ENCODE measurements at places on chromosomes 7 and 10.
A peak's percentile ranks its signal among the peaks of the same experiment; 100 is the strongest.

DNA sequence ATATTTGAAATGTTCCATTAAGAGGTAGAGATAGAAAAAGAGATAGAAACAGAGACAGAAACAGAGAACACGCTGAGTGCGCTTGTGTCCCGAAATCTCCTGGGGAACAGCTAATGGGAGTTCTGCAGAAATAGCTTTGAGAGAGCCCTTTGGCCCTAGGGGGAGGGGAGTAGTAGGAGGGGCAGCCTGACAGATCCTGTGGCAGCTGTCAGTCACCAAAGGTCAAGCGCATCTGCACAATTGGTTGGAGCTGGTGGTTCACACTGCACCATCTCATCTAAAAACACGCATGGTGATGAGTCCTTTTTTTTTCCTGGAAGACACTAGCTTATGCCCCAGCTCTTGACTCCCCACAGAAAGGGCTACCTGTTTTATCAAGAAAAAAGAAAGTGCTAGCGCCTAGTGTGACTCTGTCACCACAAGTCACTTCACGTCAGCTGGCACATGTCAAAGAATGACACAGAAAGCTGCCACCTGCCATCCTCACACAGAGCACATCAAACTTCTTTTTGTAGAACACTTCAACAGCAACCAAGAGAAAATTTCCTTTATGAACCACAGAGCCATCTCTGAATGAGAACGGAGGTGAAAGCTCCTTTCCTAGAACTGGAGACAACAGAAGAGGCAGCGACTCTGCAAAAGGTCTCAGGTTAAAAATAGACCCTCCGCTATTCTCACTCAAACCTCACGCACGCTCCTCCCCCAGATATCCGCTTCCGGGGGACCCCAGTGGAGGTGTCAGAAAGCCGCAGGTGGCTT, 125.7 kb downstream of the GFRA1 start:
- no peak for DNase-seq

GRCh38 chr7:101865031-101865430, 47.6 kb downstream of the CUX1 start:
- no peak for DNase-seq

DNA sequence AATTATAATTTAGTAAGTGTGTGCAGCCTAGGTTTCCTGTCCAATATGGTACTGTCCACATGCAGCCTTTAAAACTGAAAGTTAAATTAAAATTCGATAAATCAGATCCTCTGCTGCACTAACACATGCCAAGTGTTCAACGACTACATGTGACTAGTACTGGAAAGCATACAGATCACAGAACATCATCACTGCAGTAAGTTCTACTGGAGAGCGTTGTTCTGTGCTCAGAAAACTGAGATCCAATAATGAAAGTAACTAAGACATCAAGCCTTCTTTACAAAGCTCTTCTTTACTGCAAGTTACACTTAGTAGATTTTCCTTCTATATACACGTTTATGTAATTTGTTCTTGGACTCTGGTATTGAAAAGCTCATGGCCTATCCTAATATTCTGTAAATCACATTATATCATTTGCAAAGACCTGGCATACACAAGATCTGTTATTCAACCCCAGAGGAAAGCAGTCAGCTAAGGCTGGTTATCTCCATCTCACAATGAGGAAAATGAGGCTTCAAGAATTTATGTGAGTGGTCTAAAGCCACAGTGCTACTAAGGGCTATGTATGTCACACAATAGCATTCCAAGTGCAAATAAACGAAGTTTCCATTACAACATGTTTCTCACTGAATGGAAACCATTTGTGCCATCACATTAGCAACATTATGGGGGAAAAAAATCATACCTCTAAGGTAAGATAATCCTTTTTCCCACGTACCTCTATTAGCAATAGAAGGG, 77.6 kb downstream of the VPS41 start:
- no peak for DNase-seq

DNA sequence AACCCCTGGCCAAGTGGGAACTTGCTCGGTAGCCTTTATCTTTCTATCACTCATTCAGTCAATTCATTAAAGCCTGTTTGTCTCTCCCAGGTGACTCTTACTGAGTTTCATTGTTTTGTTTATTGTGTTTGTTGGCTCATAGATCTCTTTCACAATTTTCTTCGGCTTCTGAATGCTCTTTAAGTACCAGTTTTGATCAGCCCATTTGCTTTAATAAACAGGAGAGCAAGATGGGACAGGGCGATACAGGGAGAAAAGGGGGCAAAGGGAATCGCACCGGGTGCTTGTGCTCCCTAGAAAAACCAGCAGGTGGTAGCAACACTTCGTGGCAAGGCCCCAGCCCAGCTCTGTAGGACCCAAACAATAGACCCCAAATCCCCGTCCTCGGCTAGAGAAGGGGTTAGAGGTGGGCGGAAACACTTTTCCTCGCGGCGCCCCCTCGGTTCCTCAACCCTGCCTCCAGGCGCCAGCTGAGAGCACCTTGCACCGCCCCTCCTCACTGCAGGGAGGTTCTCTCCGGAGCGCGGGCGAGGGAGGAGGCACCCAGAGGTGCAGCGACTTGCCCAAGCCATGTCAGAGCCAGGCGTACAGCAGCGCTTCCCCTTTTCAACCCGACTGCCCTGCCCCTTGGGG, 1.0 kb upstream of the EPHB6 start:
- DNase-seq, result peak; percentile 64

DNA sequence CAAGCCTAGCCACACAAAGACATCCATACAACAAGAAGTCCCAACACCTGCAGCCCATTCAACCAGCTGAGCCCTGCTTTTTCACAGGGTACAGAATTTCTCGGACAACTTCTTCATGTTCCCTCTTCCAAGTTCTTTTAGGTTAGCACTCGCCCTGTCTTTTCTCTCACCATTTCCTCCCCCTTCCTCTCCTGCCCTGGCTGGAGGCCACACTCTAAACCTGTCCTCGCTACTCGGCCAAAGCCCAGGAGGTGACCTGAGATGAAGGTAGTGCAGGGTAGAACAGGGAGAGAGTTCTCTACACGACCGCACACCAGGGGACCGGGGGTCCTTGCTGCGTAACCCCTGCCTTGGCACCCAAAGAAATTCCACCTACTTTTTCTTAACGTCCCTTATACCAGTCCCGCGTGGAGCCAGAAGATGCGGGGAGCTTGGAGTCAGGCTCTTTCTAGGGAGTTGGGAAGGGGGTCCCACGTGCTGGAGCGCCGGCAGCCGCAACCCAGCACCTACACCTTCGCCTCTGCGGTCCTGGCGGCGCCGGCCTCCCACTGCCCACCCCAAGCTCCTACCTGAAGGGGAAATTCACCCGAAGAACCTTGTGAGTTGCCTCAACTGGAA, 16.0 kb upstream of the DLX6 start:
- no peak for DNase-seq

- no peak for DNase-seq
These were observed 370.8 kb downstream of the AUTS2 start for GRCh38 chr7:69968969-69969556.

DNA sequence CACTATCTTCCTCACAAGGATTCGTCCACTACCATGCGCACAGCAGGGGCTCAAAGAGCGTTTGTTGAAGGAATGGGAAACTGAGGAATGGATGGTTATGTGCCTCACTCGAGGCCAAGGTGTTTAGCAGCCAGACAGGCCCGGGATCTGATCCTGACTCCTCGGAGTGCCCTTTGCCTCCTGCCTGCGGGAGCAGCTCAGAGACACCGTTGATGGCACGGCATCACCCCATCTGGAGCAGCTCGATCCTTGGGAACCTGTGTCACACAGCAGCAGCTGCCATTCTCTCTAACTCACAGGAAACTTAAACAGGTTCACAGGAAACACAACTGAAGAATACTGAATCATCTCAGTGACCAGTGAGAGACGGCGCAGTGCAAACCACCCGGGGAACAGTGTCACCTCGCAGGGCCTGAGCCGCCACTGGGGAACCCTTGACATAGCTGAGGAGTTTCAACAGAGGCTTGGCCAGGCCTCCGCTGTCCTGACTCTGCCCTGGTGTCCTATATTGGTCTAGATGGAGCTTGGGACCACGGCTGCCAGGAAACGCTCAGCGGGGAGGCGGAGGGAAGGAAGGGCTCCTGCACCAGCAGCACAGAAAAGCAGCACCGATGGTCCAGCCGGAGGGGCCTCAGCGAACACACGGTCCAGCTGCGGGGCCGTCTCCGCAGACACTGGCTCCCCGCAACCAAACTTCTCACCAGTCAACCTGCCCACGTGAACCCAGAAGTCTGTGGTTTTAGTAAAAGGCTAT, 169.4 kb downstream of the ADARB2 start:
- no peak for DNase-seq

- peak; percentile 16 for DNase-seq
These were observed 312.6 kb downstream of the WDR37 start for GRCh38 chr10:1368842-1369171.

GRCh38 chr7:73830681-73831583, at the start of gene CLDN4:
TSS of gene CLDN4 (plus strand) at chr7:73830996. CDS start at chr7:73831202, 206 bp downstream.
- no peak for DNase-seq

DNA sequence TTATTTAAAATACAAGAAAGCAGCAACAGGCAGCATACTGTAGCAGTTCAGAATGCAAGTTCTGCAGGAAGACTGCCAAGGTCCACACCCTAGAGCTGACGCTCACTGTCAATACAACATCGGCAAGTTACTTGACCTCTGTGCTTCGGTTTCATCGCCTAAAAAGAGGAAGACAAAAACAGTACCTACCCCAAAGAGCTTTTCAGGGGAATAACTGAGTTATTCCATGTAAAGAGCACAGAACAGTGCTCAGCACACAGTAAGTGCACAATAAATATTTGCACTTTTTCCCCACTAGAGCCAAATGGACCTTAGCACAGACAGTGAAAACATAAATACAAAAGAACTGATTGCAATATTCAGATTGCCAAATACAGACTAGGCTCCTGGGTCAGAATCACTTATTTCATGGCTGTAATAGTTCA, 88.6 kb downstream of the USP6NL start:
- no peak for DNase-seq

- no peak for DNase-seq
These were observed 649.4 kb downstream of the SUGCT start for GRCh38 chr7:40784176-40784575.

- no peak for DNase-seq
These were observed 148.1 kb upstream of the ZNF92 start for GRCh38 chr7:65225422-65226006.

- no peak for DNase-seq
These were observed 106.3 kb downstream of the NKX6-2 start for GRCh38 chr10:132679640-132680039.

DNA sequence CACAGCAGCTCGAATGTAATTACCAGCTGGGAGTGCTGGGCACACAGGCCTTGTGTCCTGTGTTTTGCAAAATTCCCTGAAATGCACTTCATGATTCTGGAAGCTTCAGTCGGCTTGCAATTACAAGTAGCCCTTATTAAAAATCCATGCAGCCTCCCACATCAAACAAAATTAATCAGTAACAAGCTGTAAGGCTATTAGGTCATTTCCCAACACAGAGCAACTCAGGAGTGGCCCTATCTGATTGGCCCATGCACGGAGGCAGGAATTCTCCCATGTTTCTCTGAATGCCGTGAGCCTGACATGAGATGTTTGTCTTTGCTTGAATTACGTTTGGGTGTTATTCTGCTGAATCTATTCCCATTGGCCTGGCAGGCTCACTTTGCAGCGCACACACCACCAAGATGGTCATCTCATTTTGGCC, 36.9 kb downstream of the FOXL3 start:
- DNase-seq, result no peak

- DNase-seq, result no peak
These were observed 51.8 kb downstream of the PYROXD2 start for GRCh38 chr10:98363220-98363619.

DNA sequence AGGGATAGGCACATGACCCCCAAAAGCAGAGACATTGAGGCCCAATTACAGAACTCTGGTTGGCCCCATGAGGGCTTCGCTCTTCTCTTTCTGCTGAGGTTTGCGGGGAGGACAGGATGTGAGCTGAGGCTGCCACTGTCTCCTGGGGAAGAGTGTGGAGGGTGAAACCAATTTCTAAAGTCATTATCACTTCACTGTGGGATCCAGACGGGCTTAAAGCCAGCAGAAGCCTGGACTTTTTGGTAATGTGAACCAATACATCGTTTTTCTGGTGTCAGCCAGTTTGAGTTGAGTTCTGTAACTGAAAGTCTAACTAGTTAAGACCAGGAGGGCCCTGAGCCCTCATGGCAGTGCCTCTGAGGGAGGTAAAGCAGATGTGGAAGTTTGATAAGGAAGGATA, 163.0 kb downstream of the MYOF start:
- no peak for DNase-seq

GRCh38 chr7:120995654-120996053, 7.1 kb downstream of the CPED1 start:
- DNase-seq, result no peak

DNA sequence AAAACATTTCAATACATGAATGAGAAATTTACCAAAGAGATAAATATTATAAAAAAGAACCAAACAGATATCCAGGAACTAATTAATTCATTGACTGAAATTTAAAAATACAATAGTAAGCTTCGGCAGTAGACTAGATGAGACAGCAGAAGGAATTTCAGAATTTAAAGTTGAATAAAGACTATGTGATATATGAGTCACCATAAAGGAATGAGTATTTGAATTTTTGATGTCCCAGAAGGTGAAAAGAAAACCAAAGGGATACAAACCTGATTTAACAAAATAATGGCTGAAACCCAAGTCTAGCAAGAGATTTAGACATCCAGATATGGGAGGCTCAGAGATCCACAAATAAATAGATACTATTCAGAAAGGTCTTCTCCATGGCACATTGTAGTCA, 623.9 kb upstream of the FOXK1 start:
- DNase-seq, result no peak

DNA sequence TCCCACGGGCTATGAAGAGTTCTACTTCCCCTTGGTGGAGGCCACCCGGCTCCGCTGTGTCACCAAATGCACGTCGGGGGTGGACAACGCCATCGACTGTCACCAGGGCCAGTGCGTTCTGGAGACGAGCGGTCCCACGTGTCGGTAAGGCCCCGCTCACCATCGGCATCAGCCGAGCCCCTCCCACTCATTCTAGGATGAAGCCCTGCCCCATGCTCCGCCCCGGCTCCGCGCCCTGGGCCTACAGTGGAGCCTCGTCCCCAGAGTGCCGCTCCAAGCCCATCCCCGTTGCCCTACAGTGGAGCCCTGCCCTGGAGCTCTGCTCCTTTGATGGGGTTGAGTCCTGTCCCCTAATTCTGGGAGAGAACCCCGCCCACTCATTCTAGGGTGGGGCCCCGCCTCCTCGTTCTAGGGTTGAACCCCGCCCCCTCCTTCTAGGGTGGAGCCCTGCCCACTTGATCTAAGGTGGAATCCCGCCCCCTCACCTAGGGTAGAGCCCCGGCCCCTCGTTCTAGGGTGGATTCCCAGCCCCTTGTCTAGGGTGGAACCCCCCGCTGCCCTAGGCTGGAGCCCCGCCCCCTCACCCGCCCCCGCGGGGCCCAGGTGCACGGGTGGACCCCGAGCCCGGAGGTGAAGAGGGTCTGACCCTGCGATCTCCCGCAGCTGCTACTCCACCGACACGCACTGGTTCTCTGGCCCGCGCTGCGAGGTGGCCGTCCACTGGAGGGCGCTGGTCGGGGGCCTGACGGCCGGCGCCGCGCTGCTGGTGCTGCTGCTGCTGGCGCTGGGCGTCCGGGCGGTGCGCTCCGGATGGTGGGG, 3.4 kb upstream of the MUC12 start:
- DNase-seq, result peak; percentile 67

DNA sequence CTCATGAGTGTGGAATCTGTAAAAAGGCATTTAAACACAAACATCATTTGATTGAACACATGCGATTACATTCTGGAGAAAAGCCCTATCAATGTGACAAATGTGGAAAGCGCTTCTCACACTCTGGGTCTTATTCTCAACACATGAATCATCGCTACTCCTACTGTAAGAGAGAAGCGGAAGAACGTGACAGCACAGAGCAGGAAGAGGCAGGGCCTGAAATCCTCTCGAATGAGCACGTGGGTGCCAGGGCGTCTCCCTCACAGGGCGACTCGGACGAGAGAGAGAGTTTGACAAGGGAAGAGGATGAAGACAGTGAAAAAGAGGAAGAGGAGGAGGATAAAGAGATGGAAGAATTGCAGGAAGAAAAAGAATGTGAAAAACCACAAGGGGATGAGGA, 207.7 kb downstream of the ZEB1 start:
- no peak for DNase-seq
